ENCODE measurements at places on chromosomes 6 and 20. TPM values are rescaled to one million over a fixed set of nuclear protein-coding genes. Genes with fewer than 3 reads are reported as not detected.

Gene ZNF831
- total RNA-seq, result 15.9 TPM

GRCh38 chr6:37889486-37889885 lies 70.0 kb downstream of the ZFAND3 start:
- H3K27ac ChIP-seq, result no peak overlapping the region
- peaks cover 4% of the 10 kb centered on the region for H3K4me1 ChIP-seq
- H3K27me3 ChIP-seq, result no peaks in the 10 kb centered on the region
- DNase-seq, result no peak
- H3K4me3 ChIP-seq, result no peak overlapping the region

Gene TMEM244
- total RNA-seq, result 0.83 TPM

GRCh38 chr6:71584712-71585436 lies 296.3 kb downstream of the OGFRL1 start:
- H3K36me3 ChIP-seq, result no peaks in the 10 kb centered on the region
- no peaks in the 10 kb centered on the region for H3K27me3 ChIP-seq
- no peak overlapping the region for H3K4me3 ChIP-seq
- no peaks in the 10 kb centered on the region for H3K4me1 ChIP-seq
- DNase-seq, result no peak

Gene CLDN20
- not detected for total RNA-seq

DNA sequence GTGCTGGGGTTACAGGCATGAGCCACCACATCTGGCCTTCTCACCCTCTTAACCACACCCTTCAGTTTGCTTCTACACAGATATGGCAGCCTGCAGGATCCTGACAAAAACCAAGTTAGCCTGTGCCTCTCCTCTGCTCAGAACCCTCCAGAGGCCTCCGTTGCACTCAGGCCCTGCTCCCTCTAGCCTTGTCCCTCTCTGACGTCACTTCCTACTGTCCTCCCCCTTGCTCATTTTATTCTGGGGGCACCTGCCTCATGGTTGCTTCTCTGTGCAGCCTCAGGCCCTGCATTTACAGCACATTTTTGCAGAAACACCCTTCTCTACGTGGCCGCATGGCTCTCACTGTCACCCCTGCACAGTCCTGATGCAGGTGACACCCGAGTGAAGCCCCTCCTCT lies 105.6 kb downstream of the CDC5L start:
- H3K4me3 ChIP-seq, result no peak overlapping the region
- peaks cover 4% of the 10 kb centered on the region for H3K27me3 ChIP-seq
- no peaks in the 10 kb centered on the region for H3K36me3 ChIP-seq
- H3K4me1 ChIP-seq, result no peaks in the 10 kb centered on the region
- no peak for DNase-seq

Gene CAGE1
- 0.17 TPM for total RNA-seq

- H3K4me3 ChIP-seq, result no peak overlapping the region
- DNase-seq, result no peak
Measured at GRCh38 chr6:82182756-82183155, 64.8 kb downstream of the IBTK start.

Gene HLA-DQB1
- total RNA-seq, result 16.5 TPM

DNA sequence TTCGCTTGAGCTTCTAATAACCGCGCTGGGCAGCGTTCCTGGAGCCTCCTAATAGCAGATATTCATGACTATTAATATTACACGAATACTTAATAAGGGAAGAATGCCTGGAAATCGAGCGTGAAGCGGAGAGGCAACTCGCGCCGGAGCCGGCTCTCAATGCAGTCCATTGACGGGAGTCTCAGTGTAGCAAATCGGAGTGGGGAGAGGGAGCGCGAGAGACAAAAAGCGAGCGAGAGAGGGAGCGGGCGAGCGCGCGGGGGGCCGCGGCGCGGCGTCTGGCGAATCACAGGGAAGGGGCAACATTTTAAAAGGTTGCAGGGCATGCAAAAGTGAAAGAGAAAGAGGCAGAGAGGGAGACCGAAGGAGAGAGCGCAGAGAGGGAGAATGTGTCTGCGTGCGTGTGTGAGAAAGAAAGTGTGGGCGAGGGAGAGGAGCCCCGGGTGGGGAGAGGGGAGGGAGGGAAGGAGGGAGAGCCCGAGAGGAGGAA lies 2.9 kb downstream of the TFAP2A start:
- H3K4me3 ChIP-seq, result peak overlapping the region; percentile 90
- peaks cover 32% of the 10 kb centered on the region for H3K4me1 ChIP-seq
- H3K36me3 ChIP-seq, result peaks cover 17% of the 10 kb centered on the region
- H3K27me3 ChIP-seq, result peaks cover 94% of the 10 kb centered on the region
- peak; percentile 64 for DNase-seq

Gene PKHD1
- total RNA-seq, result not detected

DNA sequence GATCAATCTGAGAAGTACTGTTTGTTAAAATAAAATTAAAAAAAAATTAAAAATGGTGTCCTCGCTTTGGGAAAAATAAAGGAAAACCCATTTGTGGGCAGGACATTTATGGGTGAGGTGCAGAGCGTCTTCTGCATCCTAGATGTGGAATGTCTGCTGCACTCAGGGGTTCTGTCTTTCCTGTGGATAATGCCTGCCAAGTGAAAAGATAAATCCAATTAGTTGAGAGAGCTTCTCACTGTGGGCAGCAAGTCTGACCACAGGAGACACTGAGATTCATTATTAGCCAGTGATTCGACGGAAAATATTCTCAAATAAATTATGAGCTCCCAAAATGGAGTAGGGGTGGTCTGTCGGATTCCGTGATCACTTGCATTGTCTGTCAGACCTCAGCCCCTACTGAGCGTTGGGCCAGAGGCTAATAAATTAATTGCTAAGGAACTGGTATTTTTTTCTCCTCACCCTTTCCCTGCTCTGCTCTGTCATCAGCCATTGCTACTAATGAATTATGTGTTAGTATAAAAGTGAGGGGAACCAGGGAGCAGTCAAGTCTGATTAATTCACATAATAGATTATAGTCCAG lies 10.0 kb downstream of the GMPR start:
- peaks cover 37% of the 10 kb centered on the region for H3K36me3 ChIP-seq
- no peaks in the 10 kb centered on the region for H3K27me3 ChIP-seq
- H3K27ac ChIP-seq, result no peak overlapping the region
- H3K4me3 ChIP-seq, result no peak overlapping the region
- no peak for DNase-seq
- H3K4me1 ChIP-seq, result peaks cover 5% of the 10 kb centered on the region

- H3K36me3 ChIP-seq, result peaks cover 39% of the 10 kb centered on the region
- DNase-seq, result no peak
- H3K4me1 ChIP-seq, result peaks cover 75% of the 10 kb centered on the region
- H3K4me3 ChIP-seq, result no peak overlapping the region
- H3K27ac ChIP-seq, result peak overlapping the region; percentile 31
- no peaks in the 10 kb centered on the region for H3K27me3 ChIP-seq
Measured at GRCh38 chr20:48771542-48771941, 56.3 kb downstream of the PREX1 start.

Gene SLC22A3
- total RNA-seq, result not detected

GRCh38 chr6:73200735-73201134 lies 24.6 kb downstream of the KHDC1L start:
- no peaks in the 10 kb centered on the region for H3K4me1 ChIP-seq
- no peaks in the 10 kb centered on the region for H3K36me3 ChIP-seq
- no peaks in the 10 kb centered on the region for H3K27me3 ChIP-seq
- no peak overlapping the region for H3K27ac ChIP-seq
- H3K4me3 ChIP-seq, result no peak overlapping the region
- DNase-seq, result no peak

- no peaks in the 10 kb centered on the region for H3K27me3 ChIP-seq
- peaks cover 5% of the 10 kb centered on the region for H3K4me1 ChIP-seq
- peak overlapping the region; percentile 57 for H3K4me3 ChIP-seq
- peak; percentile 50 for DNase-seq
Measured at GRCh38 chr20:38790200-38791053, 15.1 kb upstream of the PPP1R16B start.

- H3K4me3 ChIP-seq, result no peak overlapping the region
- H3K27ac ChIP-seq, result no peak overlapping the region
- H3K4me1 ChIP-seq, result no peaks in the 10 kb centered on the region
- no peaks in the 10 kb centered on the region for H3K36me3 ChIP-seq
- DNase-seq, result no peak
- peaks cover 6% of the 10 kb centered on the region for H3K27me3 ChIP-seq
Measured at GRCh38 chr6:133587546-133588160, 301.3 kb upstream of the TCF21 start.

DNA sequence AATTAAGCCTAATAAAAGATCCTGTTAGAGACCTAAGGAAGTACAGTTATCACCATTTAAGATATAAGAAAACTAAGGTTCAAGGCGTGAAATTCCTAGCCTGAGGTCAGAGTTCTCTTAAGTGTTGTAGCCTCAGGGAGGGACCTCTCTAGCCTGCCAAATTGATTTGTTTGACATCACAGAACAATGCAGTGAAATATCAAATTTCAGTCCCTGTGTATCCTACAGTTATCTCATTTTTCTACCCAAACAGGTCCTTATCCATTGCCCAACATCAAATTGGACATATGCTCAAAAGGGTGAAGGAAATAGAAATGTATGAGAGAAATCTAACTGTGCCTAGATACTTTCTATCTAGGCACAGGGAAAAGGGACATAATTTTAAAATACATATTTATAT lies 63.0 kb downstream of the NCOA7 start:
- H3K4me1 ChIP-seq, result peaks cover 2% of the 10 kb centered on the region
- H3K36me3 ChIP-seq, result peaks cover 21% of the 10 kb centered on the region
- H3K27ac ChIP-seq, result no peak overlapping the region
- no peaks in the 10 kb centered on the region for H3K27me3 ChIP-seq
- no peak overlapping the region for H3K4me3 ChIP-seq

GRCh38 chr6:78089531-78089930 lies 436.7 kb downstream of the MEI4 start:
- no peaks in the 10 kb centered on the region for H3K4me1 ChIP-seq
- H3K27me3 ChIP-seq, result no peaks in the 10 kb centered on the region
- H3K27ac ChIP-seq, result no peak overlapping the region
- no peak for DNase-seq

DNA sequence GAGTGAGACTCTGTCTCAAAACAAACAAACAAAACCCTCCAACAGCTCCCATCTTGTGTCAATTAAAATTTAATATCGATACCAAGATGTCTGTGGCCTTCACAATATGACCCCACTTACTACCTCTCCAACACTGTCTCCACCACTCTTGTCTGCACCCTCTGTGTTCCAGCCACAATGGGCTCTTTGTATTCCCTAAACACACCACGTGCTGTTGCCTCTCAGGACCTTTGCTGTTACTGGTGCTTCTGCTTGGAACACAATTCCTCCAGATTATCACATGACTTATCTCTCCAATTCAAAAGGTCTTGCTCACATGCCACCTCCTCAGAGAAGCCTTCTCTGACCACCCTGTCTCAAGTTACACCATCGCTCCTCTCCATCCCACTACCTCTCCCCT lies 6.0 kb upstream of the HCK start:
- peaks cover 64% of the 10 kb centered on the region for H3K27me3 ChIP-seq
- H3K4me3 ChIP-seq, result no peak overlapping the region
- H3K4me1 ChIP-seq, result peaks cover 2% of the 10 kb centered on the region
- DNase-seq, result no peak
- H3K36me3 ChIP-seq, result no peaks in the 10 kb centered on the region
- H3K27ac ChIP-seq, result no peak overlapping the region

- no peak overlapping the region for H3K4me3 ChIP-seq
- H3K27ac ChIP-seq, result no peak overlapping the region
- H3K36me3 ChIP-seq, result peaks cover 6% of the 10 kb centered on the region
- peaks cover 30% of the 10 kb centered on the region for H3K4me1 ChIP-seq
Measured at GRCh38 chr6:27836141-27836782, 75.9 kb downstream of the OR2B2 start.

- no peak overlapping the region for H3K4me3 ChIP-seq
- H3K27me3 ChIP-seq, result no peaks in the 10 kb centered on the region
- H3K4me1 ChIP-seq, result no peaks in the 10 kb centered on the region
- no peaks in the 10 kb centered on the region for H3K36me3 ChIP-seq
- DNase-seq, result no peak
Measured at GRCh38 chr6:96990462-96990861, 65.9 kb downstream of the KLHL32 start.

Gene PACSIN1
- 4.5 TPM for total RNA-seq

Gene MACROD2
- total RNA-seq, result not detected

DNA sequence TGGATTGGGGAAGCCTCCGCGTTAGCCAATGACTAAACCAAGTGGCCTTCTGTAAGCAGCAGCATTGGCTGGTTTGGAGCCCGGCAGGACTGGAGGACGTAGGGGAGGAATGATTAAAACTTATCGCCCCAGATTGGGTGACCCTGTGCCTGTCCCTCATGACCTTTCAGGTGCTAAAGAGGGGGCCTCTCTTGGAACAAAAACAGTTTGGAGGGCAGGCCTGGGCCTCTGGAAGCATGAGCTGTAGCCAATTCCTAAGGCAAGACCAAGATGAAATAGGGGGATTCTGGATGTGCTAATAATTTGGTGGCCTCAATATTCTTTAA lies 1.4 kb downstream of the GMPR start:
- peaks cover 4% of the 10 kb centered on the region for H3K27me3 ChIP-seq
- H3K4me3 ChIP-seq, result peak overlapping the region; percentile 94
- H3K4me1 ChIP-seq, result peaks cover 30% of the 10 kb centered on the region
